Stimulated activated CD8-positive, alpha-beta memory T cell treated with anti-CD3 and anti-CD28 coated beads, Interleukin-7, amount 100 ng/mL, for 1 hour (primary cell): ENCODE measurements at places on chromosomes 16 and 17.

GRCh38 chr17:81109957-81110356, 55.4 kb upstream of the PVALEF start:
- no peak for DNase-seq

DNA sequence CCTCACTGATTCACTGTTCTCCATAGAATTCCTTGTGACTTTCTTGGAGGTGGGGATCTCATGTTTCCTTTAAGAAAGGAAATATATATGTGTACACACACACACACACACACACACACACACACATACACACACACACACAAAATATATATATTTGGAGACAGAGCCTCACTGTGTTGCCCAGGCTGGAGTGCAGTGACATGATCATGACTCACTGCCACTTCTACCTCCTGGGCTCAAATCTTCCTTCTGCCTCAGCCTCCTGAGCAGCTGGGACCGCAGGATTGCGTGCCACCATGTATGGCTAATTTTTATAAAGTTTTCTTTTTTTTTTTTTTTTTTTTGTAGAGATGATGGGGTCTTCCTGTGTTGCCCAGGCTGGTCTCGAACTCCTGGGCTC, 45.9 kb downstream of the CDH13 start:
- no peak for DNase-seq

- no peak for DNase-seq
Observed at GRCh38 chr17:49214676-49215360, 4.3 kb downstream of the ABI3 start.

DNA sequence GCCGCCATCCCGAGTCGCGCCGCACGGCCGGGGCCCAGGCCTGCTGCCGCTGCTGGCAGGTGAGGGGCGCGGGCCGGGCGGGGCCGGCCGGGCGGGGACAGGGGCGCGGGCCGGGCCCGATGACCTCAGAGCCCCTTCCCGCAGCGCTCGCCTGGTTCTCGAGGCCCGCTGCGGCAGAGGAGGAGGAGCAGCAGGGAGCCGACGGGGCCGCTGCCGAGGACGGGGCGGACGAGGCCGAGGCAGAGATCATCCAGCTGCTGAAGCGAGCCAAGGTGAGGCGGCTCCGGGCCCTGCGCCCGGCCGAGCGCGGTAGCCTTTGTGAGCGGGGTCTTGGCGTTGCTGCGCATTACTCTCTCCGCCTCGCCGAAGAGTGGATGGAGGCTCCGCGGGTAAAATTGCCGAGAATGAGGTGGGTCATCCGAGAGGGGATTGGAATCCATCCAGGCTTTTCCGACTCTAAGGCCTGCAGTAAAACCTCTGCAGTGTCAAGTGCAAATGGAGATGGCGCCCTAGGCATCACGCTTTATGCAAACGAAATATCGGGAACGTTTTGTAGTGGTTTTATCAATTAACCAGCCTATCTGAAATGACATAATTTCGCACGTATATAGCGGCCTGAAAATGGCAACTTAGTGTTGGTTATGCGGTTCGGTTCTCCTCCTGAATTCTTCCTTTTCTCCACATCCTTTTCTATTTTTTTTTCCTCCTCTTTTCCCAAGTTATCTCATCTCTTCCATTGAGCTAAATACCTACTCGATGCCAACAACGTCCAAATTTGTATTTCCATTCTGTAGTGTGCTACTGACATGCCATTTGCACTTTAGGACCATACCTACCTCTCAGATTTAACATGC, 577 bp downstream of the TTC19 start:
- no peak for DNase-seq

DNA sequence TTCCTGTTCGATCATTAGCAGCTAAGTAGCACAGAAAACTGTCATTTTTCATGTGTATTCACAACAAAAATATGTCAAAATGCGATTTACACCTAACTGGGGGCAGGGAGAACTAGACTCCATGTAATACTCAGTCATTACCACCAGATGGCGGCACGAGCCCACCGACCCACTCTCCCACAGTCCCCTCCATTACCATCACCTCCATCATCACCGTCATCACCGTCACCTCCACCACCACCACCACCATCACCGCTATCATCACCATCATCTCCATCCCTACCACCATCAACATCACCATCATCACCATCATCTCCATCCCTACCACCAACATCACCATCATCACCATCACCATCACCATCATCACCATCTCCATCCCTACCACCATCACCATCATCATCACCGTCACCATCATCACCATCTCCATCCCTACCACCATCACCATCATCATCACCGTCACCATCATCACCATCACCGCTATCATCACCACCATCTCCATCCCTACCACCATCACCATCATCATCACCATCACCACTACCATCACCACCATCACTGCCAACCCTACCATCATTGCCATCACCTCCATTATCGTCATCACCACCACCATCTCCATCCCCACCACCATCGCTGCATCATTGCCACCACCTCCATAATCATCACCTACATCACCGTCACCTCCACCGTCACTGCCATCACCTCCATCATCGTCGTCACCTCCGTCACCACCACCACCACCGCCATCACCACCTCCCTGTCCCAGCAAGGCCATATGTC, 14.4 kb downstream of the NDUFAF8 start:
- DNase-seq: peak; percentile 24

GRCh38 chr17:45222014-45222288, 266 bp downstream of the FMNL1 start:
- no peak for DNase-seq

- no peak for DNase-seq
Observed at GRCh38 chr16:2206420-2206779, 1.1 kb downstream of the MLST8 start.

DNA sequence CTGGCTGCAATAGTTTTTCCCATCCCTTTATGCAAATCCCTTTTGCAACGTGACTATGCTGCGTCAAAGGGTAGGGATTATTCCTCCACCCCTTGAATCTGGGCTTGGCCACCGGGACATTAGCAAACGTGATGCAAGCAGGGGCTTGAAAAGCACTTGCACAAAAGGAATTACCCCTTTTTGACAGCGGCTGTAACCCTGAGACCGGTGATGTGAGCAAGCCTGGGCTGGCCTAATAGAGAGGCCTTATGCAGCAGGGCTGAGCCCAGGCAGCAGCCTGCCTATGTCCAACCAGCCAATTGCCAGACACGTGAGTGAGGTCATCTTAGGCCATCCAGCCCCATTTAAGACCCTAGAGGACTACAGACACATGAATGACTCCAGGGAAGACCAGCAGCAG, 30.4 kb upstream of the PAFAH1B1 start:
- no peak for DNase-seq

DNA sequence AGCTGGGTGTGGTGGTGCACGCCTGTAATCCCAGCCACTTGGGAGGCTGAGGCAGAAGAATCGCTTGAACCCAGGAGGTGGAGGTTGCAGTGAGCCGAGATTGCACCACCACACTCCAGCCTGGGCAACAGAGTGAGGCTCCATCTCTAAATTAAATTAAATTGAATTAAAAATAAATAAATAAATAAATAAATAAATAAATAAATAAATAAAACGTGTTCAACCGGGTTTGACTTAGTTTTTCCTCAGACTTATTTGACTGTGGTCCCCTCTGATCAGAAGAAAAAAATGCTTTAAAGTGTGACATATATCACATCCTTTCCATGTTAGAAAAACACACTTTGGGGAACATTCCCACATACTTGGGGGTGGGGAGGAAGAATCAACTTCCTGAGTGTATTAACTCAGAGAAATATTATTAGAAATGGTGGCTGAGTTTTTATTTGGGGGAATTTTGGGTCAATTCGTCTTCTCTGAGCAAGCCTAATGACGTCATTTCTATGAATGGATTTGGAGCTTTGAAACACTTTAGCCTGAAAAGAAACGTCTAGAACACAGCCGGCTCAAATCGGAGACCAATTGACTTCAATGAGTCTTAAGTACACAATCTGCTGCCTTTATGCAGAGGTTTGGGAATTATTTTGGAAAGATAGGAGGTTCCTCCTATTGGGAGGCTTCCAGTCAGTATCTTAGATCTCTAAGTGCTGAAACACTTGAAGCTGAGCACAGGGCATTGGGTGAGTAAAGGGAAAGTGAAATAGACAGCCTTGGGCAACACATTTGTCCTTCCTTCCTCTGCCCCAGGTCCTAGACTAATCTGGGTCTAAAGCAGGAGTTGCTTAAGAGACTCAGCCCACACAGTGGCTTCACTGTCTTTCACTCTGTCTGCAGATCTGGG, 132.6 kb downstream of the PITPNC1 start:
- no peak for DNase-seq

GRCh38 chr16:6125483-6126259, 1028.1 kb upstream of the EEF2KMT start:
- no peak for DNase-seq

GRCh38 chr16:20517149-20517548, 59.0 kb downstream of the ACSM2B start:
- no peak for DNase-seq

- no peak for DNase-seq
Observed at GRCh38 chr17:2724784-2725164, 13.2 kb upstream of the CLUH start.

GRCh38 chr17:15184872-15185624, 80.1 kb downstream of the PMP22 start:
- DNase-seq: no peak

DNA sequence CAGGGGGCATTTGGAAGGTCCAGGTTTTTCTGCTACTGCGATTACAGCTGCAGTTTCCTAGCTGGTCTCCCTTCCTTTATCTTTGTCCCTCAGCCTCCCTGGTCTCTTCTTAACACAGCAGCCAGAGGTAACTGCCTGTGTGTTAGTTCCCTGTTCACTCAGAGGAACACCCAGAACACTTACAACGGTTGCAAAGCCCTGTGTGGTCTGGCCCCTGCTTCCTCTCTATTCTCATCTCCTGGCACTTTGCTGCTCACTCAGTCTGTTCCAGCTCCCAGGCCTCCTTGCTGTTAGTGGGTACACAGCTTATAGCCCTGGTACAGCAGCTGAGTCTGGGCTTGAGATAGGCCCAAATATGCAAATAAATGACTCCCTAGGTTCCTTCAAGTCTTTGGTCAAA, 16.4 kb downstream of the NTN1 start:
- no peak for DNase-seq

DNA sequence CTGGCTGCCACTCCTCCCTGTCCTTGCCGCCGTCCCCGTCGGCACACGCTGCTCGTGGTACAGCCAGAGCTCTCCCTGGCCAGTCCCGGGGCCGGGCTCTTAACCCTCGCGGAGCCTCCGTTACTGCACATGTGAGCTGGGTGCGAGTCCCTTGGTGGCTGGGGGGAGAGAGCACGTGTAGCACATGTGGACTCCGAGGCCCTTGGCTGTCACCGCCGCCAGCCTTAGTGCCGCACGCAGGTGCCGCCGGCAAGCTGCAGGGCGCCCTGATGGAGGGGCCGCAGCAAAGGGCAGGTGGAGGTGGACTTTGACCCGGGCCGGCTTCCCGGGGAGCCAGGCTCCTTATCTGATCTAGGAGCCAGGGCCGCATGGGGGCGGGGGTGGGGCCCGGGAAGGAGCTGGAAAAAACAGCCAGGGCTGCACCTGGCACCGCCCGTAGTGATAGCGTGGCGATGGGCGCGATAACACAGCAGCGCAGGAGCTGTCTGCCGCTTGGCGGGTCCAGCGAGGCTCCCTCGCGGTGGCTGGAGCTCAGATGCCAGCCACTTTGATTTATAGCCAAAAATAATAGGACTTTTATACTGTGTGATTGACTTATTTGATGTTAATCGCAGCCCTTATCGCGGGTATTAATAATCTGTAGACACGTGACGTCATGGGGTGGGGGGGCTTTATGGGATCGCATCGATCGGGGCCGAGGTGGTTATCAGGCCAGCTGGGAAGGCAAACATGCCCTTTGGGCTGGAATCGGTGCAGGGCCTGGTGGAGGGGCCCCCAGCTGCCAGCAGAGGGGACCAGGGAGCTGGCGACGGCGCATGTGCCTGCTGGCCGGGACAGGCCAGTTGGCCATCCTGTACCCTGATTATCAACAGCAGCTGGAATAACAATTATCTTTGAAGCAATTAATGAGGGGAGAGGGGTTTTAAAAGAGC, 35.1 kb downstream of the ZFPM1 start:
- no peak for DNase-seq

DNA sequence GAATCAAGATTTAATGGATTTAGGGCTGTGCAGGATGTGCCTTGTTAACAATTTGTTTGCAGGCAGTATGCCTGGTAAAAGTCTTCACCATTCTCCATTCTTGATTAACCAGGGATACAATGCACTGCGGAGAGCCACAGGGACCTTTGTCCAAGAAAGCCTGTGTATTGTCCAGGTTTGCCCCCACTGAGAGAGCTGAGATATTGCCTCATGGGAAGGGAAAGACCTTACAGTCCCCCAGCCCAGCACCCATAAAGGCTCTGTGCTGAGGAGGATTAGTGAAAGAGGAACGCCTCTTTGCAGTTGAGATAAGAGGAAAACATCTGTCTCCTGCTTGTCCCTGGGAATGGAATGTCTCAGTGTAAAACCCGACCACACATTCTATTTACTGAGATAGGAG, 2169.6 kb downstream of the TP53TG3F start:
- DNase-seq: no peak

DNA sequence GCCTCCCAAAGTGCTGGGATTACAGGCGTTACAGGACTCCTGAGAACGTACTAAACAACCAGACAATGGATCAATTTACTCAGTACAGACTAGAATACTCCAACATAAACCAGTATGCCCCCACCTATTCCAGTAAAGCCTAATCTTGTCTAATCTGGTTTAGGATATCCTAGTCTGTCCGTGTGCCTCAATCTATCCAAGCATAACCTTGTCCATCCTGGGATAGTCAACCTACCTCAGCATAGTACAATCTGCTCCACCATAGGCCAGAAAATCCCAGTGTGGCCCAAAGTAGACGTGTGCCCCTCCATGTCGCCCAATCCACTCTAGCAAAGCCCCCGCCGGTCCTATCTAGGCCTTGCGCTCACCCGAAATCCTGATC, 625 bp downstream of the DVL2 start:
- DNase-seq: no peak

GRCh38 chr16:51982715-51983680, 563.9 kb downstream of the TOX3 start:
- no peak for DNase-seq

DNA sequence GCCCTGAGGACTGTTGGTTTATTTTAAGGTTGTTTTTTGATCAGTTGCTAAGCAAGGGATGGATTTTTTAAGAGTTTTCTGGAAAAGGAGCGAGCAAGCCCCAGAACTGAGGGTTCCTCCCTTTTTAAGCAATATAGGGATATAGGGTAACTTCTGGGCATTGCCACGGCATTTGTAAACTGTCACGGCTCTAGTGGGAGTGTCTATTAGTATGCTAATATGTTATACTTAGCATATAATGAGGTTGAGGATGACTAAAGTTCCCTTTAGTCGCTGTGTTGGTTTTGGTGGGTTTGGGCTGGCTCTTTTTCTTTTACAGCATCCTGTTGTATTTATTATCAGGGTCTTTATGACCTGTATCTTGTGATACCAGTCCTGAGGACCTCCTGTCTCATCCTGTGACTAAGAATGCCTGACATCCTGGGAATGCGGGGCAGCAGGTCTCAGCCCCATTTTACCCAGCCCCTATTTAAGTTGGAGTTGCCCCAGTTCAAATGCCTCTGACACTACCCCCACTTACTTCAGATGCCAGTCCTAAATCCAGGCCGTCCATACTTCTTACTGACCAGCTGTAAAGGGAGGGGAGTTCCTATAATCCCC, 59.4 kb downstream of the MFSD11 start:
- DNase-seq: no peak
